ENCODE measurements at places on chromosomes 2 and 18.

DNA sequence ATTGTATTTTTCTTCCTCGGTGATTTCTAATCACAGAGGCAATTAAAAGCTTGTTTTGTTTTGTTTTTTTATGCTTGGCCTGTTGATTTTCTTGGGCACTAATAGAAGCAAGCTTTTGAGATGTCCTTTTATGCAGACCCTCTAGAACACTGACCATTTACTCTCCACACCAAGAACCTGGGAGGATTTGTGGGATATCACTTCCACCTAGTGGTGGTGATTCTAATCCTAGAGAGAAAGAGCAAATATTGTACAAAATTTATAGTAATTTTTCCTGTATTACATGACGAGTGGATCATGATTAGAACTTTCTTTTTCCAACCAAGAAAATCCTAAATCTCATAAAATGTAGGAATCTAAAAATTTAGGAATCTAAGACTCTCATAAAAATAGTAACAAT lies 23.4 kb downstream of the NEMP2 start:
- peak; percentile 14 for DNase-seq

- DNase-seq = no peak
Observed at GRCh38 chr2:126518196-126518595, 137.8 kb upstream of the GYPC start.

DNA sequence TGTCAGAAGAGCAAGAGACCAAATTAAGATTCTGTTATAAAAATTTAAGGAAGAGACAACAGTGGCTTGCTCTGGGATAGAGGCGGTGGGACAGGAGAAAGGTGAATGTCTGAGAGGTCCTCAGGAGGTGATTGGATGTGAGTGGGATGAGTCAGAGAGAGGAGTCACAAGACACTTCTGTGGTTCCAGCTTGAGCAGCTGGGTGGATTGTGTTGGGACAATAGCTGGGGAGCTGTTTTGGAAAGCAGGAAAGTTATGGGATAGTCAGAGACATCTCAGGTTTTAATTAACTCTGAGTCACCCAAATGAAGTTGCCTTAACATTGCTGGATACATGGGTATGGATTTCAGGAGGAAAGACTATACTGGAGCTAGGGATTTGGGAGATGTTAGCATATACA lies 218.0 kb upstream of the TRIB2 start:
- DNase-seq = no peak

DNA sequence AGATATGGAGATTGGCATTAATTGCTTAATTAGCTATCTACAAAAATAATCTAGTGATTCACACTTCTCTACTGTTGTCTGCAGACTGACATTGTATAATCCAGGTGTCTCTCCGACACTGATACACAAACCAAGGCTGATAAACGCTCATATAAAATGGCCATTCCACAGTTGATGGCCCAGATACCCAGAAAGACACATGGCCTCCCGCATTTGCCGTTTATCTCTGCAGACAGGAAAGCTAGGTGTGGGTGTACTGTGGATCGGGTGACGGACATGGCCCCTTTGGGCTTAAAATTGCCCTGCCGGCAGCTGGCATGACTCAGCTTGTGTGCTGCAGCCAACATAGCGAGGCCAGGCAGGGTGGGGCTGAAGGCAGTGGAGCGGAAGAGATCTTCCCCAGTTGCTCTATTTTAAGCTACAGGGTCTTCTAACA lies 18.5 kb downstream of the PMAIP1 start:
- no peak for DNase-seq

GRCh38 chr2:148974095-148974494 lies 64.4 kb upstream of the LYPD6B start:
- no peak for DNase-seq
